Hematopoietic multipotent progenitor cell (in vitro differentiated cells): ENCODE measurements at places on chromosomes 12 and 14. TPM values are rescaled to one million over a fixed set of nuclear protein-coding genes. Genes with fewer than 3 reads are reported as not detected.
A peak's percentile ranks its signal among the peaks of the same experiment; 100 is the strongest.

The SLC41A2 gene
- total RNA-seq = 1.1 TPM

The SLC6A13 gene
- 0.27 TPM for total RNA-seq

The VCPKMT gene
- total RNA-seq = 5.9 TPM

The ACADS gene
- total RNA-seq = 33.1 TPM

The ARG2 gene
- total RNA-seq = 28.0 TPM

The MUCL1 gene
- total RNA-seq = not detected

The HOXC10 gene
- total RNA-seq = not detected

DNA sequence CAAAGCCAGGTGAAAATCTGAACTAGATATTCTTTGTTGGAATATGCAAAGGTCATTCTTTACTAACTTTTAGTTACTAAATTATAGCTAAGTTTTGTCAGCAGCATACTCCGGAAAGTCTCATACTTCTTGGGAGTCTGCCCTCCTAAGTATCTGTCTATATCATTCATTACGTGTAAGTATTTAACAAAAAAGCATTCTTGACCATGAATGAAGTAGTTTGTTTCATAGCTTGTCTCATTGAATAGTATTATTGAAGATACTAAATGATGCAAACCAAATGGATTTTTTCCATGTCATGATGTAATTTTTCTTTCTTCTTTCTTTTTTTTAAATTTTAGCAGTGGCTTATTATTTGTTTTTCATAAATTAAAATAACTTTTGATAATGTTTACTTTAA is 9.8 kb upstream of the SPX start:
- no peak for DNase-seq

DNA sequence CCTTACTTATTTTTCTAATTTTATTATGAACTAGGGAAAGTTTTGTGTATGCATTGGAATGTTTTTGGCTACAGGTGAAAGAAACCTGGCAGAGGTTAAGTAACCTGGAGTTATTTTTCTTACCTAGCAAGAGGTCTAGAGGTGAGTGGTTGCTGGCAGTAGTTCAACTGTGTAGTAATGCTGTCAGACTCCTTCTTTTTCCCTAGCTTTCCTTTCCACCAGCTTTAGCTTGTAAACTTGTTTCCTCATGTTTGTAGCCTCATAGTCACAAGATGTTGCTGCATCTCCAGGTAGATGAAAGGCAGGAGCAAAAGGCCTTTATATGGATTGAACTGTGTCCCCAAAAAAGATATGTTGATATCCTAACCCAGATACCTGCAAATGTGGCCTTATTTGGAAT is 105.1 kb upstream of the AMIGO2 start:
- no peak for DNase-seq

GRCh38 chr14:74911704-74912103 is 11.4 kb downstream of the RPS6KL1 start:
- DNase-seq = no peak

GRCh38 chr14:32593290-32593942 is 264.3 kb downstream of the AKAP6 start:
- DNase-seq = no peak

DNA sequence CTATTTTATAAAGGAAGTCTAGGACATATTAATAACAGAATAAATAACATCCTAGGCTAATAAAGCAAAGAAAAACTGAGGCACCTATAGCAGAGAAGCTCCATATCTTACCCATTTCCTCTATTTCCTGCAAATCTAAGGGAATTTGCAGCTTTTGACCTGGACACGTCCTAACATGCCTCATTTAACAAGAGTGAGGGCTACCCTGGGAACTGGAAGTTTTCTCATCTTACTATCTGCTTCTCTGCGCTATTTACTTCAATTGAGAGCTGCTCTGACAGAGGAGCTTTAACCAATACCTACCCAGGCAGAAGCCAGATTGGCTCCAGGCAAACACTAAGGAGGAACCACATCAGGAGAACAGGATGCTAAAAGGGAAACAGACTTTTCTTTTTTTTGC is 5.7 kb downstream of the YBX3 start:
- no peak for DNase-seq

GRCh38 chr14:104609666-104610065 is 5.1 kb upstream of the TMEM179 start:
- no peak for DNase-seq

- DNase-seq = peak; percentile 61
Measured at GRCh38 chr12:94263011-94263811, 114.8 kb downstream of the PLXNC1 start.

- no peak for DNase-seq
Measured at GRCh38 chr12:106343214-106343528, 14.4 kb upstream of the POLR3B start.

- no peak for DNase-seq
Measured at GRCh38 chr14:31949709-31950108, 127.4 kb upstream of the ARHGAP5 start.

GRCh38 chr14:56324454-56324853 is 206.2 kb downstream of the PELI2 start:
- no peak for DNase-seq

GRCh38 chr12:121600702-121601336 is 20.0 kb upstream of the KDM2B start:
- DNase-seq = no peak

DNA sequence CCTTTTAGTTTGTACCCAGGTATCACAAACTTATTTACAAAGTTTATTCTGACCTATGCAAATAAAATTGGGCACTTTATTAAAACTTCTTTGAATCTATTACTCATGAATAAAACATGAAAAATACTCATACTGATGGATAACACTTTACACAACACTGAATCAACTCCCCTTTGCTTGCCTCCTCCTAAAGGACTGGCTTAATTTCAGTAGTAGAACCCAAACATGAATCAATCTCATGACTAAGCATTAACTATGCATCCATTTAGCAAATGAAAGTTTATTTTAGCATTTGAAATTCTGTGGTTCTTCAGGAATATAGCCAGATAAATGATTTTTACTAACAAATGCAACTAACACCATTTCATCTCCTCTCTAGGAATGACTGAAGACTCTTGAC is 32.4 kb downstream of the DENND5B start:
- DNase-seq = no peak

DNA sequence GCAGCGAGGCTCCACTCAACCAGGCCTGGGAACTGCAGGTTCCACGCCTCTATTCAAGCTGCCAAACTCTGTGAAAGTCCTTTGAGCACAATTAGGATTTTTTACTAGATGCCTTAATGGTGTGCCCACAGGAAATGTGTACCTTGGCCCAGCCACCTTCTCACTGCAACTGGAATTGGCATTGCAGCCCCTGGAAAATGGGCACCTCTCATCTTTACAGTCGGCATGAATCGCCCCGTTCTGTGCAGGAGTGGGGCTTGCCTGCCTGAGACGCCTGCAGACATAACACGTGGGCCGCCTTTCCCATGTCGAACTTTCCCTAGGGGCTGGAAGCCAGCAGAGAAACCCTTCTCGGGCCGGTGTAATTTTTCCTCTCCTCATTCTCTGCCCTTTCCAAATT is 42.0 kb upstream of the ELK3 start:
- DNase-seq = no peak

DNA sequence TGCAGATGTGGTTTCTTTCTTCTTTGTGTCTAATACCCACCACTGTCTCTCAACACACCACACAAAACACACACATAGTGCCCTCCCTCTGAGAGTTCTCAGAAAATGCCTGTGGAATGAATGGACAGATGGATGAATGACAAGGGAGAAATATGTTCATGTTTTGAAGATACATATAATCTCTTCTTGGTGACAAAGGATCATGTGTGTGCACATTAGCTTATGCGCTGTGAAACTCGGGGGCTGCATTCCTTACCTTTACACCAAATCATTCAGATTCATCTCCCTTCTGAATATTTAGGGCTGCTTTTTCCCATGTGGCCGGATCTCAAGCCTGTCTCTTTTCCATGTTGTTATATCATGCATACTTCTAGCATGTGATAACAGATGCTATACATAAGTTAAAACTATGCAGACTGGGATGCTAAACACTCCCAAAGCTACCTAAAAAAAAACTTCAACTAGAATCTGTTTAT is 111.4 kb downstream of the EPS8 start:
- no peak for DNase-seq

- peak; percentile 9 for DNase-seq
Measured at GRCh38 chr14:97379091-97379531, 581.9 kb downstream of the VRK1 start.

DNA sequence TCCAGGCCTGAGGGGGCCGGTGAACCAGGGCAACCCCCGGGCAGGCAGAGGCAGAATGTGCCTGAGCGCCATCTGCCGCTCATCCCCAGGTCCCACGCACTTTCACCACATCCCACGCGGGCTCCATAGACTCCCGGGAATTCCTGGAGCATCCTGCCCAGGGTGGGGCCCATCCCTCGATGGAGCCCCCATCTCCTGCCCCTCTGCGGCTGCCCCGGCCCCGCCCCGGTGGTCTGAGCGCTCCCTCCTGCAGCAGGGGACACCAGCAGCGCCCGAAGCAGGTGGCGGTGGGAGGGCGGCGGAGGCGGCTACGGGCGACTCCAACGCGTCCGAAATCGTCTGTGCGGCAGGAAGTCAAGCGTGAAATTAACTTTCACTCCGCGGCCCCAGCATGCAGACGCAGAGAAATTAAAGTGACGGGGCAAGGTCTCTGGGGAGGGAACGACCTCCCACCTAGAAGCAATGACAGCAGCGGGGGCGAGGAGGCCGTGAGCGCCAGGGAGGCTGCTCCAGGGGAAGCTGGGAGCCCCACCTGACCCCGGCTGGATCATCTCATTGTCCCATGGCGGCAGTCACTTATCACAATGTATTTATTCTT is 122.2 kb downstream of the NCOR2 start:
- DNase-seq = no peak
